GM23248 (cell line): ENCODE measurements at places on chromosomes 7 and 10.

GRCh38 chr10:35642035-35642792 is at the start of gene FZD8:
Gene FZD8, minus strand, starts transcription at chr10:35642296. Its CDS starts 867 bp downstream, at chr10:35641429.
- DNase-seq, result peak; percentile 97

GRCh38 chr10:5623081-5623748 is 43.2 kb downstream of the ASB13 start:
- peak; percentile 95 for DNase-seq

GRCh38 chr10:62541811-62542210 is 167.6 kb downstream of the ZNF365 start:
- DNase-seq, result no peak

- DNase-seq, result no peak
Observed at GRCh38 chr7:13871008-13871407, 118.5 kb downstream of the ETV1 start.

DNA sequence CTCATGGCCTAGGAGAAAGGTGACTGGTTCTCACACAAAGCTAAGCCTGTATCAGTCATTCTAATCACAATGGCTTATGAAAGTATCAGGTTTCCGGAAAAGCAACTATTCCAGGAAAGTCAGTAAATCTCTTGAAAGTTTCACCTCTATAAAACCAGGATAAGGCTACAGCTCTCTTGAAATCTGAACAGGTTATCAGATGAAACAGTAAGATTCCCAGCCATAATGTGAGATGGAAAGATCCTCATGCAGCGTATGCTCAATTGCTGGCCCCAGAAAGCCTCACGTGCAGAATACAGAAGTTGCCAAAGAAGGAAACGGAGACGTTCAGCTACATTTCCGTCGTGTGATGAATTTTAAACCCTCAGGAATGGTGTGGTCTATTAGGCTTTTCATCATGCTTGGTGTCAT is 90.0 kb downstream of the PFKFB3 start:
- DNase-seq, result no peak

- DNase-seq, result peak; percentile 96
Observed at GRCh38 chr7:28358423-28358868, 53.9 kb upstream of the CREB5 start.

GRCh38 chr7:47827871-47828270 is 120.4 kb downstream of the PKD1L1 start:
- DNase-seq, result no peak

DNA sequence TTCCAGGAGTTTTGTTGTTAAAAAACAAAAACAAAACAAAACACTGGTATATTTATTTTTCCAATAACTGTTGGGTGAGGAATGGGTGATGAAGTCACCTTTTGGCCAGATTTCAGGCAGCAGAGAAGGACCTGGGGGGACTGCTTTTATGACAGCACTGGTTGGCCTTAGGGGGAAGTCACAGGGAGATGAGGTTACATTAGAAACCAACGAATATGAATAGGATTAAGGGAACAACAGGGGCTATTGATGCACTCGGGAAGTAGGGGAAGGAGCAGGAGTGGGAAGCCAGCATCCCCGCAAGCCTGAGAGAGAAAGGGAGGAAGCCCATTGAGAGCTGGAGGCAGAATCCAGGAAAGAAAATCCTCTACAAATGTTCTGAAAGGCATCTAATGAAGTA is 958.4 kb downstream of the TYW1 start:
- no peak for DNase-seq

DNA sequence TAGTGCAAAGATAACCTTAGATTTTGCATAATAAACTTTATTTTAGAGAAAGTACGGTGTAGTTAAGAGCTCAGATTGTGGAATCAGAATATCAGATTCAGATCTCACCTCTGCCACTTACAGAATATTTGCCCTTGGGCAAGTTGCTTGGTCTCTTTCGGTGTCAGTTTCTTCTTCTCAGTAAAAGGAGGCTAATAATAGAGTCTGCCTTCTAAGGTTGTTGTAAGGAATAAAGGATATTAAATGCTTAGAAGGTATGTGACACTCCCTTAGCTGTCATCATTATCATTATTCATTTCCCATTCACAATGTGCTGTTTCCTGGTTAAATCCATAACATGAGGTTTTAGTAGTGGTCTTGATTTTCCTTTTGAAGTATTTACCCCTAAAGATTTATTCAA is 42.2 kb downstream of the MPLKIP start:
- no peak for DNase-seq

DNA sequence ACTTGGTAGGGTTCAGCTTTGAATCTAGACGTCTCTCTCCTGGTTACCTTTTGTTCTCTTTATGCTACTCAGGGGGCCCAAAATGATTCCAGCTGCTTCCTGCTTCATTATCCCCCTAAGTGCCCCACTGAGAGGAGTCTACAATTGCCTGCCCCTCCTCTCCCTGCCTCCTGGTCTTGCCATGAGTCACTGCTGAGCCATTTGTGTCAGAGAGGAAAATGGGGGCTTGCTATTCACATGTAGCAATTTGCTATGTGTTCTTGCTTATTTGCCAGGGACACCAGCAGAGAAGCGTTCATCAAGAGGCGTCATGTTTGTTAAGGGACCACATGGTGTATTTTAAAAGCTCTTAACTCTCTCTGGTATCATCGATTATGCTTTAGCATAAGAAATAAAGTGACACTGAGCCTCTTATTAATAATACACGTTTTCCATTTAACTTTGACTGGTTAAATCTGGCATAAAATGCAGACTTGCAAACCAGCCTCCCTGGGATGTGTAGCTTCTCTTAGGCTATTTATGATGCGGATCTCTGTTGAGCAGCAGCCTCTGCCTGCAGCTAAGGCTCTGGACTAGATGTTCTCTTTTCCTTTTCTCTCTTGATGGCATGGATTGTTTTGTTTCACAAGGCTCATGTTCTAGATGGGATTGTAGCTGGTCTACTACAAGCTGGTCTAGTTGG is 239.3 kb downstream of the AUTS2 start:
- DNase-seq, result peak; percentile 25

GRCh38 chr7:29853789-29854188 is 47.5 kb downstream of the WIPF3 start:
- no peak for DNase-seq

DNA sequence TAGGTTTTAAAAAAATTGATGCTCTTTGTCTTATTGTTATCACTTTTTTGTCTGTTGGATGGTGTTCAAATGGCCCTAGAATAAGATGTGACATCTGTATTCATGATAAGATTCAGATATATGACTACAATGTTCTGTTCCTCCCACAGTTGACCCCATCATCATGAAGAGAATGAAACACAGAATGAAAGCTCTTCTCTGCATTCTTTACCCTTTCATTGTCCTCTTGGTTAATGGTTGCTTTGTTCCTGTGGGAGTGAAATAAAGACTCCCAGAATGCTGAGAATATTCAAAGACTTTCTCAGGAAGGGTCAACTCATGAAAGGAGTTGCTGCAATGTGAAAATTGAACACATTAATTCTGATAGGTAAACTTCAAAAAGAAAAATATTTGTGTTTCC is 1015.8 kb downstream of the SORCS3 start:
- no peak for DNase-seq

- DNase-seq, result peak; percentile 17
Observed at GRCh38 chr10:11874568-11875493, 51.7 kb downstream of the PROSER2 start.

- peak; percentile 72 for DNase-seq
Observed at GRCh38 chr10:77532068-77532467, 105.5 kb downstream of the KCNMA1 start.

DNA sequence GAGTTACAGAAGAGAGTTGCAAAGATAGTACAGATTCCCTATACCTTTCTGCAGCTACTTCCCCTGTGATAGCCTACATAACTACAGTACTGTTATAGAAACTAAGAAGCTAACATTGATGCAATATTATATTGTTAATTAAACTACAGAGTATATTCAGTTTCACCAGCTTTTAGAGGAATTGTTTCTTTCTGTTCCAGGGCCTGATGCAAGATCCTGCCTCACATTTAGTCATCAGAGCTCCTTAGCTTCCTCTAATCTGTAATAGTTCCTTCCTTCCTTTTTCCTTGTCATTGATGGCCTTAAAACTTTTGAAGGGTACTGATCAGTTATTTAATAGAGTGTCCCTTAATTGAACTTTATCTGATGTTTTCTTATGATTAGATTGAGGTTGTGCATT is 56.8 kb downstream of the SDHAF3 start:
- DNase-seq, result peak; percentile 46

- DNase-seq, result no peak
Observed at GRCh38 chr7:3238525-3239210, 62.4 kb upstream of the SDK1 start.

GRCh38 chr10:96511044-96511945 is 2.4 kb downstream of the TLL2 start:
- peak; percentile 49 for DNase-seq

GRCh38 chr7:54888067-54888733 is 129.2 kb upstream of the SEC61G start:
- DNase-seq, result peak; percentile 57

DNA sequence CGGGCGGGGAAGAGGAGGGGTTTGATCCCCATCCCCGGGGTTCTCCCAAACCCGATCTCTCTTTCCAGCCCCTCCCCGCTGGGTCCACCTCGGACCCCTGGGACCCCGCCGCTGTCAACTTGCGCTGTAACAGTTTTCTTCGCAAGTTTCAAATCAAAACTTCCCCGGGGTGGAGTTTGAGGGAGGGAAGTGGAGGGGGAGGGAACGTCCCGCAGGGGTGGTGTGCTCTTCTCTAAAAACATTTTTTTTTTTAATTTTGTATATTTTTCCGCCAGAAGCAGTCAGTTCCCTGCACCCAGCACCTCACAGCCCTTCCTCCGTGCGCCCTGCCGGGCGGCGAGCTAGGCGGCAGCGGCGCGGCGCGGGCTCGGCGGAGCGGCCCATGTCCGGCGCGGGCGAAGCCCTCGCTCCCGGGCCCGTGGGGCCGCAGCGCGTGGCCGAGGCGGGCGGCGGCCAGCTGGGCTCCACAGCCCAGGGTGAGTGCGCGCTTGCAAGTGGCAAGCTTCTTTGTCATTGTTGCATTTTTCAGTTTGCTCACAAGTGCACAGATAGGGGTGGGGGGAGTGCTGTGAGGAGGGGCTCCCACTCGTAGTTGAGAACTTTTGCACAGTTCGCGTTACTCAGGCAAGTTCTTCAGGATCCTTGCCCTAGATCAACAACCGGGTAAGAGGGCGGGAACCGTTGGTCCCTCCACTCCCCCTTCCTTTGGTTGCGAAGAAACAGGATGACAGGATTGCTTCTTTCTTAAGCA is 933 bp downstream of the MDFIC start:
- peak; percentile 81 for DNase-seq

DNA sequence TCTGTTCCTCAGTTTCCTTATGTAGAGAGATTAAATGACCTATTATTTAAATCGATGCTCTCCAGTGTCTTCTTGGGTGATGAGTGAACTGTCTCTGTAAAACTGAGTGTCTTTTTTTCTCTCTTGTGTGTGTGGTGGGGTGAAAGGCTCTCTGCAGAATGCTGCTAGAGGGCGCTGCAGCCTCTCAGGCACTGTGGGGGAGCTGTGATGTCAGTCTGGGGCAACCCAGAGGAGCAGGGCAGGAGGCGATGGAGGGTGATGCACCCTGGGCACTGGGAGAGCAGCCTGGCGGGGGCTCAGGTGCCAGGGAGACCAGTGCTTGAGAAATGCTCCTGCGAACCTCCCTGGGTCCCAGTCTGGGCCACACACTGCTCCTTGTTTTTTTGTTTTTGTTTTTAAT is 110.1 kb upstream of the POM121L12 start:
- no peak for DNase-seq

- DNase-seq, result no peak
Observed at GRCh38 chr7:17384400-17384799, 85.9 kb downstream of the AHR start.

GRCh38 chr7:12320987-12321647 is 82.5 kb downstream of the VWDE start:
- DNase-seq, result peak; percentile 16

- DNase-seq, result peak; percentile 16
Observed at GRCh38 chr7:13604178-13604577, 385.3 kb downstream of the ETV1 start.

DNA sequence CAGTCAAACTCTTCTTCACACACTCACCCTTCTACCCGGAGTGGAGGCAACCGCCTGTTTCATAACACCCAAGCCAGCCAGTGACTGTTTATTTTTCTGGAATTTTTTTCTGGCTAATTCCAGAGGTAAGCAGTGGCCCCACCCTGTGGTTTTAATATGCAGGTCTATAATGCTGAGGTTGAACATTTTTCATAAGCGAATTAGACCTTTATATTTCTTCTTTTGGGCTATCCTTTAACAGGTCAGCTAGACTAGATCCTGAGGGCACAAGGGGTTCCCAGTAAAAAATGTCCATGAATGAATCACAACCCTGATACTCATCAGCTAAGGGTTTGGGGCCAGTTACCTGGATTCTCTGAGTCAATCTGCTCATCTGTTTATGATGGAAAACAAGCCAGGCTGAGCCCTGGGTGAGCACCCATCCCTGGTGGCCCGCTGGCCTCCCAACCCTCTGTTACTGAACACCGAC is 76.2 kb downstream of the GRB10 start:
- DNase-seq, result peak; percentile 67

- peak; percentile 50 for DNase-seq
Observed at GRCh38 chr7:17564678-17565212, 266.3 kb downstream of the AHR start.

- no peak for DNase-seq
Observed at GRCh38 chr7:11298220-11298619, 324.5 kb downstream of the PHF14 start.

DNA sequence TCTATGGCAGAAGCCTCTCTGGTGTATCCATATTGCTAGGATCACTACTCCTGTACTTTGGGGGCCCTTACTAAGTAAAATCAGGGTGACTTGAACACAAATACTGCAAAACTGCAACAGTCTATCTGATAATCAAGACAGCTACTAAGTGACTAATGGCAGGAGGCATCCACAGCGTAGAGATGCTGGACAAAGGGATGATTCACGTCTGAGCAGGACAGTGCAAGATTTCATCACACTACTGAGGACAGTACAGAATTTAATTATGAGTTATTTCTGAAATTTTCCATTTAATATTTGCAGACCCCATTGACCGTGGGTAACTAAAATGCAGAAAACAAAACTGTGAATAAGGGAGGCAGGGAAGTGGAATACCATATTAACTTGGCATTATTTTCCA is 10.4 kb downstream of the CUL2 start:
- peak; percentile 96 for DNase-seq
